Lower lobe of right lung (tissue), 2 donors: ENCODE measurements at places on chromosomes 1 and 21. TPM values are rescaled to one million over a fixed set of nuclear protein-coding genes. Genes with fewer than 3 reads are reported as not detected.

- DNase-seq = no peak
Observed at GRCh38 chr1:41955461-41956159, 36.9 kb upstream of the HIVEP3 start.

GRCh38 chr1:183103147-183103546 is 79.9 kb downstream of the LAMC1 start:
- DNase-seq = no peak

DNA sequence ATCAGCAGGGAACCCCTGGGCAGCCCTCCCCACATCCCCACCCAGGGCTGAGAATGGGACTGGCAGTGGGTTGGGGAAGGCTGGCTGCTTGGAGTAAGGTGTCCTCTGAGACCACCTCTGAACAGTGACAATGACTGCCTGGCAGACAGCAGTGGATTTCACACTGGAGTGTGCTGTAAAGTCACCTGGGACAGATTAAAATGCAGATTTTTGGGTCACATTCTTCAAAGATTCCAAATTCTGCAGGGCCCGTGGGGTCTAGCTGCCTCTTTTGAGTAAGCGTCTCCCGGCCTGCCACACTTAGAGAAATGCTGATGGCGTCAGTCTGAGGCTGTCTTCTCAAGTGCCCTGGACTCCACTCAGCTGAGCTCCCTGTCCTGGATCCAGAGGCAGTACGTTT is 164.5 kb downstream of the GRIK3 start:
- DNase-seq = no peak

Gene FAM163A
- total RNA-seq = not detected

Gene KRTAP13-2
- total RNA-seq = not detected

GRCh38 chr1:9792156-9793042 is 31.4 kb downstream of the CLSTN1 start:
- no peak for DNase-seq

DNA sequence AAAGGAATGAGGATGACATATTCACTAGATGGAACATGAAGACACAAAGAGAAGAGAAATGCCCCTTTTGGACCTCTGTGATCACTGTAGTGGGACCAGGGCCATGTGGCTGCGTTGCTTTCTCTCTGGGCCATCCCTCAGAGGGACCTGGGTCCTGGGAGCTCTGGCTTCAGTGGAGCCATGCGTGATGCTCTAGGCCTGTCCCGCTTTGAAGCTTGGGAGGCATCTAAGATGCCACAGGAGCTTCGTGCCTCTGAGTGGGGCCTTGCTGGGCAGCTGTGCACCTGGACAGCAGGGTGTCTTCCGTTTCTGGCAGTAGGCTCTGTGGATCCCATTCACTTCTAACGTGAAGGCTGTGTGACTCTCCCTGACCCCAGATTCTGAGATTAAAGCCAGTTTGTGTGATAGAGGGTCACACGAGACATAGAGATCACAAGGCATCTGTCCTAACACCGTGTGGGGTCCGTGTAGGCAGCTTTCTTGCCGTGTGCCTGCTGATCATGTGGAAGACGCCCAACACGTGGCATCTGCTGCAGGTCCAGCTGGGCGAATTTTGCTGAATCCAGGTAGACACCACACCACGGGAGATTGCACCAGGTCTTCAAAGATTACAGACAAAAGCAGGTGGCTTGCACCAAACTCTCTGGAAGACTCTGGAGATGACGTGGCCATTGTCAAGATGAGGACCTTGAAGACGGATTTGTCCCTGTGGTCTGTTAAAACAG is 17.2 kb upstream of the PRSS38 start:
- DNase-seq = no peak

DNA sequence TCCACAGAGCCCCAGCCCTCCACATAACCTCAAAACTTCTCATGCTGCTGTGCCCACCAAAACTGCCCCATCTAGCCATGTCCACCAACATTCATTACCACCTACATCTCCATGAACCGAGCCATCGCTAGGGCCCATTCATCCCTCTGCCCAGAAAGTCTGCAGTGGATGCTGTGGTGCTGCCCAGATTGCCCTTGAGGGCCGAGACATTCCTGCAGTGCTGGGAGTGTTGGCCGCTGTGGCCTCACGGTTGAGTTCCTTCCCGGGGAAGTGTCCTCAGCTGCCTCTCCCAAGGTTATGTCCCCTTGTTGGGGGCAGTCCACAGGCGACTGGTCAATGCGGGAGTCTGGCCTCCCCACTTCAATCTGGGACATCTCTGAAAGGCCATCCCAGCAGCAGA is 30.3 kb upstream of the DMBX1 start:
- DNase-seq = no peak

- DNase-seq = no peak
Observed at GRCh38 chr1:63987014-63987627, 213.3 kb downstream of the ROR1 start.

DNA sequence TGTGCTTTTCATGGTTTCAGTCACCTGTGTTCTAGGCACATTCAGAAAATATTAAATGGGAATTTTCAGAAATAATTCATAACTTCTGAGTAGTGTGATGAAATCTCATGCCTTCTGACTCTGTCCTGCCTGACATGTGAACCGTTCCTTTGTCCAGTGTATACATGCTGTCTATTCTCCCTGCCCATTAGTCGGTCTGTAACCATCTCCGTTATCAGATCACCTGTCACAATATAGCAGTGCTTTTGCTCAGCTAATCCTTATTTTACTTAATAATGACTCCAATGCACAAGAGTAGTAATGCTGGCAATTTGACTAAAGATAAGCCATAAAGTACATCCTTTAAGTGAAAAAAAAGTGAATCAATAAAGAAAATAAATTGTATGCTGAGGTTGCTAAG is 597.5 kb downstream of the BRINP3 start:
- DNase-seq = no peak

- no peak for DNase-seq
Observed at GRCh38 chr1:222940095-222940494, 125.3 kb downstream of the DISP1 start.

DNA sequence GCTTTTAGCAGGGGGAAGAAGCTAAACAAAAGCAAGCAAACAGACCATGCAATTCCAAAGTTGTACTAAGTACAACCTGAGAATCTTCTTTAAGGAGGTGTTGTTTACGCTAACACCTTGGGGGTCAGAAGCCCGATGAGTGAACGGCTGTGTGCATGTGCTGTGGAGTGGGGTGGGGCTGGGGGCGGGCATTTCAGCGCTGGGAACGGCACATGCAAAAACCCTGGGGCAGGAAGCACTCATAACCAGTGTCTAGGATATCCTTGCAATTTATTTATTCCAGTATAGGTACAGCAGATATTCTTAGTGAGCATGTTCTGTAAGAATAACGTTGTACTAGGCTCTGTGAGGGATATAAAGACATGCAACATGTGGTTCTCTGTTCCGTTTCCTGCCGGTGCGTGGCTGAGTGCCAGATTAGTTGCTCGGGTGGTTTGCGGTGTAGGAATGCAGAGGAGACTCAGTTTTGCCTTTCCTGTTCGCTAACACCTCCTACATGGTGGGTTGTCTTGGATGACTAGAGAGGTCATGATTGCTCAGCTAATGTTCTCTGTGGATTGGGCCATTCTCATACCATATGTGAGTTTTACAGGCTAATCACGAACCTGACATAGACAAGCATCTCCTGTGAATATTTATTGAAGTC is 3.7 kb downstream of the FASLG start:
- DNase-seq = peak; percentile 66

GRCh38 chr1:87685311-87686135 is 356.8 kb downstream of the LMO4 start:
- no peak for DNase-seq

- DNase-seq = no peak
Observed at GRCh38 chr1:169031566-169032224, 74.8 kb upstream of the ATP1B1 start.

GRCh38 chr21:15058854-15059263 is 5.9 kb downstream of the NRIP1 start:
- no peak for DNase-seq

DNA sequence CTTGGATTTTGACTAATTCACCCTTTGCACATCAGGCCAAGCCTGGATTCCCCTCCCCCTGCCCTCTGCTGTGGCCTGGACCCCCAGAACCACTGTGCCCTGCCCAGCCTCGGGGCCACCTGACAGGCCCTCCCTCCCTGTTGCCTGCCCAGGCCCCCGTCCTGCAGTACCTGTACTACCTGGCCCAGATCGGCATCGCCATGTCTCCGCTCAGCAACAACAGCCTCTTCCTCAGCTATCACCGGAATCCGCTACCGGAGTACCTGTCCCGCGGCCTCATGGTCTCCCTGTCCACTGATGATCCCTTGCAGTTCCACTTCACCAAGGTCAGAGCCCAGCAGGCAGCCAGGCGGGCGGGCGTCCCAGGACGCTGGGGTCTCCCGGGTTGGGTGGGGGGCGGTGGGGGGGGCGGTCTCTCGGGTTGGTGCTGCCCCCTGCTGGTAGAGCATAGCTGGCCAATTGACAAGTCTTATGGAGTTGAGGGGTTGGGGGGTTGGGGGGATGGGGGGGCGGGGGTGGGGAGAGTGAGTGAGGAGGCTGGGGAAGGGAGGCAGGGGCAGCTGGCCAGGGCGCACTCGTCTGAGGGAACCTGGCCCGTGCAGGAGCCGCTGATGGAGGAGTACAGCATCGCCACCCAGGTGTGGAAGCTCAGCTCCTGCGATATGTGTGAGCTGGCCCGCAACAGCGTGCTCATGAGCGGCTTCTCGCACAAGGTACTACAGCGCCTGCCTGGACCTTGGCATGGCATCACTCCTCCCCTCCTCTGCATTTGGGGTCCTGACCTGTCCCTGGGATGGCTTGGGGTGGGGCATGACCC is 10.7 kb downstream of the AMPD2 start:
- no peak for DNase-seq

Gene REN
- total RNA-seq = 0.59 TPM

Gene CELA2B
- not detected for total RNA-seq

- DNase-seq = no peak
Observed at GRCh38 chr1:229028544-229028943, 242.4 kb upstream of the RAB4A start.

Gene FAM78B
- 0.95 TPM for total RNA-seq

GRCh38 chr21:26072666-26073615 is 97.6 kb downstream of the APP start:
- DNase-seq = no peak

Gene WNT9A
- 7.0 TPM for total RNA-seq

- no peak for DNase-seq
Observed at GRCh38 chr1:178066908-178067614, 26.8 kb upstream of the RASAL2 start.

DNA sequence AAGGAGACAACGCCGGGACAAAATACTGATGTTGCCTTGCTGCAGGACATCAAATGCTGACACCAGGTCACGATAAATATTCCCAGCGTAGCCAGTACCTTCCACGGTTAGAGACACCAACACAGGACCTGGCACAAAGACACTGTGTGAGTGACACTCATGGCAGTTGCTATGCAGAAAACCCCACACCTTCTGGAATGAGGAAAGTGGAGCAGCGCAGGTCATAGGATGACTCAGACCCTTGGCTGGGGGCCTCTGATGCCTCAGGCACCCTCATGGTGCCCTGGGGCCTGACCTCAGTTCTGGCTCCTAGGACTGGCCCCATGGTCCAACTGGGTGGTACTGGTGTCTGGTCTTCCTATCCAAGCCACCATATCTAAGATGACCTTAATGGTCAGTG is 7.0 kb downstream of the DCST2 start:
- no peak for DNase-seq

GRCh38 chr1:1974834-1975233 is 28.8 kb downstream of the CFAP74 start:
- no peak for DNase-seq

DNA sequence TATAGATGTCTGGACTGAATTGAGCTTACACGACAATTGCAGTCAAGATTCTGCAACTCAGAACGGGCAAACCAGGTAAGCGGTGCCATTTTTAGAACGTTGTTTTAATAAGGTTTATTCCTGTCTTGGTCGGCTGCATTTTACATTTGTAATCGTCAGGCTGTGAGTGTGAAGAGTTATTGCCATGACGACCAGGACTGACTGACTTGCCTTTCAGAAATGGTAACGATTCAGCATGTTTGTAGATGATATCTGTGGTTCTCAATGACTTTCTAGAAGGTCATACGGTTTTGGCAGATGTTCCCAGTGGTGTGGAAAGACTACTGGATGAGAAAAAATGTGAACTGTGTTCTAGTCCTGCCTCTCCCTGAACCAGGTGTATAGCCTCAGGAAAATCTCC is 271.3 kb upstream of the B3GALT2 start:
- DNase-seq = no peak

Gene RHBG
- total RNA-seq = not detected

Gene HSPA6
- total RNA-seq = 13.0 TPM
